ENCODE measurements at places on chromosomes 2 and 18. TPM values are rescaled to one million over a fixed set of nuclear protein-coding genes. Genes with fewer than 3 reads are reported as not detected.

DNA sequence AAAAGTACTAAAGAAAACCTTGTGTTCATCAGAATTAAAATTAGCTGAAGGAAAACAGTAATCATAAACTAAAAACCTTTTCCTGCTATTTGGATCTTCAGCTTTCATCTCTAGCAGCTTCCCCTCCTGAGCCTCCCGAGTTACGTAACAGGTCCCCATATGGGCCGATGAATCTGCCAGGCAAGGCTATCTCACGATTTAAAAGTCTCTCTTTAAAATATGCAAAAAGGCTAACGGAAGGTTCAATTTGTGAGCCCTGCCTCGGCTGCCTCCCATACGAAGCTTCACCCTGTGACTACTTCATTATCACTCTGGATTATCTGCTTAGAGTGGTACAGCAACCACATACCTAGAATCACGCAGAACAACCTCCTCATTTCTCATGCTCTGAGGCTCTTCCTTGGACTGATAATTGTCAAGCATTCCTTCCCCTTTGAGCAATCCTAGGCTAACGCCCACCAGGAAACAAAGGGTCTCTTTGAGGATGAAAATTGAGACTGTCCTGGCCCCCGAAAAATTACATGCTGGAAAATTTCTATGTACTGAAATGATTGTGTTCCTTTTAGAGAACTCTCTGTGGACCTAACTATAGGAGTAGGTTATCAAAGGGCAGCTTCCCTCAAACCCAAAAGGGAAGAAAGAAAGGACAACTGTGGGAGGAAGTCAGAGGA lies 147.4 kb downstream of the ZEB2 start:
- peaks cover 32% of the 10 kb centered on the region for H3K4me1 ChIP-seq
- H3K4me3 ChIP-seq = no peak overlapping the region
- H3K36me3 ChIP-seq = no peaks in the 10 kb centered on the region
- peak overlapping the region; percentile 16 for H3K27ac ChIP-seq
- H3K27me3 ChIP-seq = no peaks in the 10 kb centered on the region

DNA sequence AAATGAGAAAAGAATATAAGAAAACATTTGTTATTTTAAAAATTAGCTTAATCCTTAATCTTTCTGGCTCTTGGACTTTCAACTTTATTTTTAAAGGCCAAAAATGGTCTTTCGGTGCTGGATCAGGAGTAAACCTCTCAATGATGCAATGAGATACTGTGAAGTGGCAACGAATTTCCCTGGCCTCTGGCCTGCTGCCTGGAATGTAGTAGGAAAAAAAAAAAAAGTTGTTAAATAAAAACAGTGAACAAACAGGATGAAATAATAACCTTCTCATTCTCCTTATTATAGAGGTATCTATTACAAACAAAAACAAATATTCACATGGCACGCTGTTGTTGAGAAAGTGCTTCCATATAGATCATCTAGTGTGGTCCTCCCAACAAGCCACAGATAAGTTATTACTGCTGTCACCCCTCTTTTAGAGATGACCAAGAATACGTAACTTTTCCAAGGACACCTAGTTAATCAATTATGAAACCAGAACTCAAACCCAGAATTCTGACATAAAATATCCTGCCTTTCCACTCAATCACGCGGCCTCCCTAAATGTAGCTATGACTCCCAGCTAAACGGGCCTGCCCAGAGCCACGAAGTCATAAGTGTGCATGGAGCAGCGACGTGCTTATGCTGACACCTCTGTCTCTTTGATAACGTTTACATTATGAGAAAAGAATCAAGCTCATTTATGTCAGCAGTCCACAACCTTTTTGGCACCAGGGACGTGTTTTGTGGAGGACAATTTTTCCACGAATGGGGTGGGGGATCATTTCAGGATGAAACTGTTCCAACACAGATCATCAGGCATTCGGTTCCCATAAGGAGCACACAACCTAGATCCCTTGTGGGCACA lies 170.9 kb downstream of the BCL2 start:
- H3K27me3 ChIP-seq = no peaks in the 10 kb centered on the region
- H3K4me1 ChIP-seq = peaks cover 13% of the 10 kb centered on the region
- H3K27ac ChIP-seq = peak overlapping the region; percentile 13
- no peak overlapping the region for H3K4me3 ChIP-seq
- H3K36me3 ChIP-seq = no peaks in the 10 kb centered on the region

Gene GAL3ST2
- total RNA-seq = not detected

GRCh38 chr2:120631236-120631635 lies 104.4 kb upstream of the GLI2 start:
- H3K27ac ChIP-seq = peak overlapping the region; percentile 64
- peaks cover 7% of the 10 kb centered on the region for H3K4me1 ChIP-seq

Gene TP53I3
- 34.4 TPM for total RNA-seq

GRCh38 chr2:980176-980575 lies 29.5 kb downstream of the SNTG2 start:
- H3K27ac ChIP-seq = no peak overlapping the region
- H3K36me3 ChIP-seq = no peaks in the 10 kb centered on the region
- H3K4me1 ChIP-seq = no peaks in the 10 kb centered on the region
- H3K27me3 ChIP-seq = no peaks in the 10 kb centered on the region
- no peak for DNase-seq

DNA sequence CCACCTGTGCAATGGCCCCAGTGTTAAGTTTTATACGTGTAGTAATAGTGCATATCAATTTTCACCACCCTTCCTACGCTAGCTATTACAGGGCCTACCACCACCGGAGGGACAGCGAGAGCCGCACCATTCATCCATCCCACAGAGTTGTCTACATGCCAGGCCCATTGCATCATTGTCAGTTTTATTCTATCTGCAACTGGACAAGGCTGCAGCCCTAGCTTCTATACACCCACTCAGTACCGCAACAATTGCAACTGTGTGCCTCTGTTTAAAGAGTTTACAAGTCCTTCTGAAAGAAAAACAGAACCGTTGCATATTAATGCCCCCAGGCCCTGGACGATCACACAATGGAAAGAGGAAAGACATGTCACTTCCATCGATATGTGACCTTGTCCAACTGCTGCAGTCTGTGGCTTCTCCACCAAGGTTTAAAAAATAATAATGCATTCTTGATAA lies 58.6 kb downstream of the ZEB2 start:
- peaks cover 66% of the 10 kb centered on the region for H3K4me1 ChIP-seq
- H3K4me3 ChIP-seq = no peak overlapping the region
- H3K27me3 ChIP-seq = no peaks in the 10 kb centered on the region
- H3K36me3 ChIP-seq = peaks cover 7% of the 10 kb centered on the region
- no peak for DNase-seq

Gene DIS3L2
- 34.4 TPM for total RNA-seq

GRCh38 chr2:185859506-185859905 lies 120.9 kb downstream of the FSIP2 start:
- no peak overlapping the region for H3K27ac ChIP-seq
- no peak for DNase-seq
- H3K27me3 ChIP-seq = no peaks in the 10 kb centered on the region
- H3K36me3 ChIP-seq = no peaks in the 10 kb centered on the region

DNA sequence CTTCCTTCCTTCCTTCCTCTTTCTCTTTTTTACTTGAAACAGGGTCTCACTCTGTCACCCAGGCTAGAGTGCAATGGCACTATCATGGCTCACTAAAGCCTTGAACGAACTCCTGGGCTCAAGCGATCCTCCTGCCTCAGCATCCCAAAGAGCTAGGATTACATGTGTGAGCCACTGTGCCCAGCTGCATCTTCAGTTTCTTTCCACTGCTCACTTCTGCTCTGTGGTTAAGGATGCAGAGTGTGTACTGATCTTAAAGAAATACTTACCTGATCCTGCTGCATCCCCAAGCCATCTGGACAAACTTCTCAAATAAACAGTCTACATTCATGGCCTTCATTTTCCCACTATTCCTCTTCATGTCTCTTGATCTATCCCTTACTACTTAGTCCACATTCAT lies 13.0 kb downstream of the DPP4 start:
- H3K36me3 ChIP-seq = no peaks in the 10 kb centered on the region
- no peak overlapping the region for H3K4me3 ChIP-seq
- no peaks in the 10 kb centered on the region for H3K27me3 ChIP-seq
- peaks cover 19% of the 10 kb centered on the region for H3K4me1 ChIP-seq
- H3K27ac ChIP-seq = no peak overlapping the region

- H3K4me1 ChIP-seq = no peaks in the 10 kb centered on the region
- DNase-seq = no peak
- H3K27me3 ChIP-seq = no peaks in the 10 kb centered on the region
- H3K4me3 ChIP-seq = no peak overlapping the region
- no peak overlapping the region for H3K27ac ChIP-seq
Measured at GRCh38 chr18:6270771-6271216, 143.9 kb downstream of the L3MBTL4 start.

GRCh38 chr2:196466581-196466980 lies 172.9 kb upstream of the CCDC150 start:
- no peaks in the 10 kb centered on the region for H3K4me1 ChIP-seq
- no peaks in the 10 kb centered on the region for H3K27me3 ChIP-seq
- no peak overlapping the region for H3K27ac ChIP-seq
- no peak for DNase-seq
- H3K36me3 ChIP-seq = no peaks in the 10 kb centered on the region

DNA sequence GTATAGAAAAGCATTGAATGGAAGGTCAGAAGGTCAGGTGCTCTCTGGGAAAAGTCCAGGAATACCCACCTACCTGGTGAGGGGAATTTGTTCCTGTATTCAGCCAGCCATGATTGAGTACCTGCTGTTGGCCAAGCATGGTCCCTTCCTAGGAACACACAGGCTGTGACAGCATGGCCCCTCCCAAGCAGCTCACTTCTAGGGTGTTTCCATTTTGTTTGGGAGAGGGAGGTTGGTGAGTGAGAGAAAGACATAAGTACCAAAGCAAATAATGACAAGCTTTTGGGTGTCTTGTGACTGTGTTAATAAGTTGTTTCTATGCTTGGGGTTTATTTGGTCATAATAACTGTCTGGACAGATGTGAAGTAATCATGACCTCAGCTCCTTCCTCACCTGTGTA lies 46.3 kb downstream of the CABLES1 start:
- H3K36me3 ChIP-seq = no peaks in the 10 kb centered on the region
- no peak overlapping the region for H3K4me3 ChIP-seq
- H3K27me3 ChIP-seq = no peaks in the 10 kb centered on the region
- H3K27ac ChIP-seq = no peak overlapping the region
- peaks cover 21% of the 10 kb centered on the region for H3K4me1 ChIP-seq

DNA sequence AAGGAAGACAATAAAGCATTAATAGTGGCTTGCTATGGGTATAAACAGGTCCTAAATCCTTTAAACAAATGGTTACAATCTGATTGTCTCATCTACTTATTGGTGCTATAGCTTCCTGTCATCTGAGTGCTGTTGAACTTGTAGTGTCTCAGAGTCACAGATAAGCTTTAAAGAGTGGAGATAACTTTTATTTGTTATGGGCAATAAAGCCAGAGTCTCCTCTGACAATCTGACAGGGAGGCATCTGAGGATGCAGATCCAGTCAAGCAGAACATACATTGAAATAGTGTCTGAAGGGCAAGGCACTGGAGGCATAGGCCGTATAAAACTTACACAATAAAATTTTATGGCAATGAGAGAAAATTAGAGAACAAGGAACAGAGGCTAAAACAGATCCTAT lies 1132.4 kb upstream of the CDH2 start:
- DNase-seq = no peak
- H3K4me1 ChIP-seq = no peaks in the 10 kb centered on the region
- H3K4me3 ChIP-seq = no peak overlapping the region
- H3K27me3 ChIP-seq = no peaks in the 10 kb centered on the region
- no peak overlapping the region for H3K27ac ChIP-seq

Gene MAT2A
- total RNA-seq = 183 TPM

- peak; percentile 41 for DNase-seq
- H3K27me3 ChIP-seq = no peaks in the 10 kb centered on the region
- no peaks in the 10 kb centered on the region for H3K4me1 ChIP-seq
- H3K36me3 ChIP-seq = no peaks in the 10 kb centered on the region
Measured at GRCh38 chr2:240933048-240933965, 27.2 kb downstream of the CROCC2 start.

Gene TAF1B
- 22.9 TPM for total RNA-seq

DNA sequence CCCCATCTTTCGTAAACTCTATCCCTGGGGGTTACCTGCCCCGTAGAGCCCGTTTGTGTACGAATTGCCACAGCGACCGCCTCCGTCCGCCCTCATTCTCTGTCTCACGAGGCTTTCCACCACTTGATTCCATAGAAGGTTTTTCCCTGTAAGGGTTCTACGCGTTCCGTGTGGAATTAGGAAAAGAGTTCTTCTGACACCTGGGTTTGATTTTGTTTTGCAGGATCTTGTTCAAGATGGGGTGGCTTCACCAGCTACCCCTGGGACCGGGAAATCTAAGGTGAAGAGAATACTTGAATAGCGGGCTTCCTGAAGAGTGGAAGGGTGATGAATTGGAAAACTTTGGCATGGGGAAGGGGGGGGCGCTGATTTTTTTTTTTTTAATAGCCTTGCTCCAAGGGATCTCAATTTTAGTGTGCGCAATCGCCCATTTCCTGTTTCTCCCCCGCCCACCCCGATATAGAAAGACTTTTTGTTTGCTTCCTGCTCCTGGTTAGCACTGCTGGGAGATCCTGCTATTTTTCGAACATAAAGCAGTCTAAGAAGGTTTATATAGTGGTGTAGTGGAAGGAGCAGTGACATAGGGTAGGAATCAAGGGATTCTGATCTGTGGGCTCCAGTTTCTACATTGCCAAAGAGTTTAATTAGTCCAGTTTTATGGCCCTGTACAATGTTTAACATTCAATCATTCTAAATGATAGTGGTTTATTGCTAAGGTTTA lies 564 bp downstream of the GCC2 start:
- peak overlapping the region; percentile 85 for H3K4me3 ChIP-seq
- no peak for DNase-seq
- H3K36me3 ChIP-seq = peaks cover 34% of the 10 kb centered on the region
- H3K27ac ChIP-seq = peak overlapping the region; percentile 92
- H3K4me1 ChIP-seq = peaks cover 26% of the 10 kb centered on the region

DNA sequence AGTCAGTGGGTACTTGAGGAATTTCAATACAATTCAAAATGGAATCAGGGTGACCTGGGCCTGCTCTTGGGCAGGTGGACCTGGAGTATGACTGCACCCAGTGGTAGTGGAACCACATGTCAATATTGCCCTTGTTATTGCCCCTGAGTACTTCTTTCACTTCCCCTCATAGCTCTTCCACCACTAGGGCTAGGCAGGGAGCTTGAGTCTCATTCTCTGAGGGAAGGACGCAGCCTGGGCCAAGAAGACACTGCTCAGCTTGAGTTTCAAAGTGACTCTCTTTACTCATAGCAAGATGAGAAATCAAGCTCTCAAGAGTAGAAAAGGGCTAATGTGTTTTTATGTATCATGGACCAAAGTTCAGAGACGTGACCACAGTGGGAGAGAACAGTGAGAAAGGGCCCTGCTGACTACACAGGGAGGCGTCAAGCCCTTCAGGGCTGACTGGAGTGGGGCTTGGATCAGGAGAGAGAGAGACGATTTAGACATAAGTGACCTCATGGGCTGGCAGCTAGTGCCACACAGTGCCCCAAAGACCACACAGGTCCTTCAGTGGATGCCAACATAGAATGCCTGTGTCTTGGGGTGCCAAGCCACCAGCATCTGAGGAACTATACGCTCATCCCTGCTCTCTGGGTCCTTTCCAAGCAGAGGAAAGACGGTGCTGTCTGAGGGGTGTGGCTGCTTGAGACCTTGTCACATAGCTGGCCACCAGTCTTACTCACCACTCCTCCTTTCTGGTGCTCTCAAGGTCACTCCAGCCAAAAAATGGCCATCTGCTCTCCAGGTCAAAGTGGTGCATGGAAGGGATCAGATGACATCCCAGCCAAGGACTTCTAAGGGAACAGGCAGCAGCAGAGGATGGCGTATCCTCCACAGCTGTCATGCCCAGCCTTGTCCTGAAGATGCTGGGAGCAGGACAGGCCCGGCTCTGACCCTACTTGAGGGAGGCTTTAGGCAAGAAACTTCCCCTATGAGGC lies 13.0 kb downstream of the PTMA start:
- DNase-seq = no peak
- H3K4me3 ChIP-seq = no peak overlapping the region
- no peak overlapping the region for H3K27ac ChIP-seq
- H3K27me3 ChIP-seq = no peaks in the 10 kb centered on the region
- H3K4me1 ChIP-seq = no peaks in the 10 kb centered on the region

GRCh38 chr2:215590010-215590745 lies 154.3 kb upstream of the FN1 start:
- no peaks in the 10 kb centered on the region for H3K4me1 ChIP-seq
- H3K36me3 ChIP-seq = no peaks in the 10 kb centered on the region
- DNase-seq = no peak
- no peak overlapping the region for H3K27ac ChIP-seq

Data from lower lobe of right lung (tissue), 2 donors.